ENCODE measurements at places on chromosomes 2 and 18.
A peak's percentile ranks its signal among the peaks of the same experiment; 100 is the strongest.

GRCh38 chr2:109649736-109650695 is 35.9 kb downstream of the SOWAHC start:
- DNase-seq, result no peak

GRCh38 chr2:224389317-224389716 is 12.6 kb downstream of the FAM124B start:
- DNase-seq, result no peak

DNA sequence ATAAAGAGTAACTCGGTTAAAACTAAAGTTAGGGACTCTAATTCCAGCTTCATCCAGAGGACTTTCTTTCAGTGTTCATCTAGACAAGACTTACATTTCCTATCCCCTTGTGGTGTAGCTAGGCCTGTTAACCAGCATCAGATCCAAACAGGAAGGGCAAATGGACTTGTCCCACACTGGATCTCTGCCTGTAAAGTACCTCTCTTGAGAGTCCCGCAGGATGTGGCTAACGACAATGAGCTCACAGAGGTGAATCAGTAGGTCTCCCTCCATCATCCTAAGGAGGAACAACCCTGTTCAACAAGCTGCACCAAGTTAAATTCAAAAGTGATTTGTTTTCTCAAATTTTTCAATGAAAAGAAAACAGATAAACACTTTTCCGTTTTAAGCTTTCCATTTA is 412.3 kb upstream of the RGPD4 start:
- no peak for DNase-seq

GRCh38 chr18:45320724-45321123 is 294.6 kb upstream of the SLC14A2 start:
- peak; percentile 13 for DNase-seq

- no peak for DNase-seq
Measured at GRCh38 chr2:58127111-58127510, 80.5 kb downstream of the VRK2 start.

DNA sequence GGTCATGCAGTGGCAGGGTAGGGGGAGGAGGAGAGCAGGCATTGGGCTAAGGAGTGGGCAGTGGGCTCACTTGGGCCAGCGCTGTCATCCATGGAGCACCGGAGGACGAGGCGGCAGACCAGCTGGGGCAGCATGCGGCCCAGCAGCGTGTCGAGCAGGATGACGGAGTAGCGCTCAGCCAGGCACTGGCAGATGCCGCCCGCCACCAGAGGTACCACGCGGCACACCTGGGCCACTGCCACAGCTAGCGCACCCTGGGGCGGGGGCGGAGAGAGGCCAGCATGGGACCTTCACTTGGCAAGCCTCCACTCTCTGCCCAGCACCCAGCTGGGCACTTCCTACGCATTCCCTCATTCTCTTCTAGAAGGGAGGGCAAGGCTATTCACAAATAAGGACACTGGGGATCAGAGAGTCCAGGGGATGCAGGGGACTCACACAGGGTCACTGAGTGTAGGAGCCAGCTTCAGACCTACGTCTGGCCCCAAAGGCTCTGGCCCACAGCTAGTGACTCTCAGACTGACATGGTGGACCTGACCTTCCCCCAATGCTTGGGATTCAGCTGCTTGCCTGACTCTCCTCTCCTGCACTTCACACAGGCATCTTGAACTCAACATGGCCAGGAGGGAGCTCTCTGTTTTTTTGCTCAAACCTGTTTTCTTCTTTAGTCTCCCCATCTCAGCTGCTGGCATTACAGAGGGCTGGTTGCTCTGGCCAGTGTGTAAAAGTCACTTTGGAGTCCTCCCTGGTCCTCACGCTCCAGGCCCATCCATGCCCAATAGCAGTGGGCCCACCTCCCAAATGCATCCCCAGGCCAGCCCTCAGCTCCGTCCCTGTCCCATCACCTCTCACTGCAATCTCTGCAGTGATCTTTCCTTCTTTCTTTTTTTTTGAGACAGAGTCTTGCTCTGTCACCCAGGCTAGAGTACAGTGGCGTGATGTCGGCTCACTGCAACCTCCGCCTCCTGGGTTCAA is 4.1 kb downstream of the SFTPB start:
- no peak for DNase-seq

- peak; percentile 37 for DNase-seq
Measured at GRCh38 chr2:24434541-24434940, 56.5 kb upstream of the NCOA1 start.

- DNase-seq, result no peak
Measured at GRCh38 chr2:85111819-85112281, 21.3 kb upstream of the TCF7L1 start.

- DNase-seq, result no peak
Measured at GRCh38 chr2:14015113-14015630, 617.3 kb upstream of the LRATD1 start.

- DNase-seq, result no peak
Measured at GRCh38 chr18:71398531-71398930, 1109.7 kb downstream of the SOCS6 start.

- no peak for DNase-seq
Measured at GRCh38 chr2:155190342-155190741, 491.8 kb downstream of the KCNJ3 start.

- DNase-seq, result no peak
Measured at GRCh38 chr18:23570912-23571504, 15.3 kb downstream of the NPC1 start.

DNA sequence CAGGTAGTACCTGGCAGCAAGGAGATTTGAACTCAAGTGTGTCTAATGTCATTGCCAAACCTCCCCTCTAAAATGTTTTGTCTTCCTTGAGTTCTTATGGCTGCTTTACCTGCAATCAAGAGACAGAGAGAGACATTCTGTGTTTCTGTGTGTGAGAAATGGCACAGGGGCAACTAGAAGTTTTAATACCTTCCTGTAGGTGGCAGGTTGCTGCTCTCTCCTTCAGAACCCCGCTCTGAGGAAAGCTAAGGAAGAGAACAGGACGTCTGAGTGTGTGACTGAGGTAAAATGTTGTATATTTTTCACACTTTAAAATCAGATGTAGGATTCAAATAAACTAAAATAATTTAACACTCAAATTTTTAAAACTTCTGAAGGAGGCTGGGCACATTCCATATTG is 19.2 kb downstream of the DTNA start:
- no peak for DNase-seq

GRCh38 chr2:173030561-173031490 is 44.8 kb upstream of the MAP3K20 start:
- peak; percentile 66 for DNase-seq

GRCh38 chr2:116442418-116442817 is 1372.1 kb upstream of the DDX18 start:
- no peak for DNase-seq

GRCh38 chr2:172664766-172665165 is 70.9 kb upstream of the RAPGEF4 start:
- no peak for DNase-seq

- DNase-seq, result no peak
Measured at GRCh38 chr2:240244543-240244942, 104.1 kb upstream of the OTOS start.

GRCh38 chr2:15126373-15126772 is 434.8 kb downstream of the NBAS start:
- DNase-seq, result no peak

- DNase-seq, result no peak
Measured at GRCh38 chr18:245282-245847, 22.5 kb downstream of the THOC1 start.

- DNase-seq, result no peak
Measured at GRCh38 chr2:227132986-227133385, 31.0 kb downstream of the COL4A4 start.

Measured in gastrocnemius medialis (tissue), 4 donors.